Naive thymus-derived CD4-positive, alpha-beta T cell (primary cell): ENCODE measurements at places on chromosomes 5 and 9. TPM values are rescaled to one million over a fixed set of nuclear protein-coding genes. Genes with fewer than 3 reads are reported as not detected.

DNA sequence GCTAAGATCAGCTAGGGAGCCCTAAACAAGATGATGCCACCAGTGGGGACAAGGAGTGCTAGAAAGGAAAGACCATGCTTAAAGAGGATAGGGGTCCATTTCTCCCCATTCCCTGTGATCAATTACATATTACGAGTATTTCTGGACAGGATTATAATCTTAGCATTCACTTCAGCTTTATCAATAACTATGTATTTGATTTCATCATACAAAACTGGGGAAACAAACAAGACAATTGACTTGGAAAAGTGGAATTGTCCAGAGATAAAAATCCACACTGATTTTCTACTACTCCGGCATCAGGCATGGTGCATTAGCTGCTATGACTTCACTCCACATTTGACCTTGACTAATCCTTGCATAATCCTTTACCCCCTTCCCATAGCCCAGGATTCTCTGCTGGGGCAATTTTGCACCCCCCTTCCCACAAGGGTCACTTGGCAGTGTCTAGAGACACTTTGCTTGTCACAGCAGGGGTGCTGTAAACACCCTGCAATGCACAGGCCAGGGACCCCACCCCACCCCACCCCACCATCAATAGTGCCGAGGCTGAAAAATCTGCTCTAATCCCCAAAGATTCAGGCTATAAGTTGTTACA is 29.9 kb upstream of the UBE2QL1 start:
- H3K4me3 ChIP-seq = no peak overlapping the region
- H3K36me3 ChIP-seq = no peaks in the 10 kb centered on the region
- H3K27me3 ChIP-seq = no peaks in the 10 kb centered on the region
- no peak for DNase-seq
- H3K27ac ChIP-seq = no peak overlapping the region

DNA sequence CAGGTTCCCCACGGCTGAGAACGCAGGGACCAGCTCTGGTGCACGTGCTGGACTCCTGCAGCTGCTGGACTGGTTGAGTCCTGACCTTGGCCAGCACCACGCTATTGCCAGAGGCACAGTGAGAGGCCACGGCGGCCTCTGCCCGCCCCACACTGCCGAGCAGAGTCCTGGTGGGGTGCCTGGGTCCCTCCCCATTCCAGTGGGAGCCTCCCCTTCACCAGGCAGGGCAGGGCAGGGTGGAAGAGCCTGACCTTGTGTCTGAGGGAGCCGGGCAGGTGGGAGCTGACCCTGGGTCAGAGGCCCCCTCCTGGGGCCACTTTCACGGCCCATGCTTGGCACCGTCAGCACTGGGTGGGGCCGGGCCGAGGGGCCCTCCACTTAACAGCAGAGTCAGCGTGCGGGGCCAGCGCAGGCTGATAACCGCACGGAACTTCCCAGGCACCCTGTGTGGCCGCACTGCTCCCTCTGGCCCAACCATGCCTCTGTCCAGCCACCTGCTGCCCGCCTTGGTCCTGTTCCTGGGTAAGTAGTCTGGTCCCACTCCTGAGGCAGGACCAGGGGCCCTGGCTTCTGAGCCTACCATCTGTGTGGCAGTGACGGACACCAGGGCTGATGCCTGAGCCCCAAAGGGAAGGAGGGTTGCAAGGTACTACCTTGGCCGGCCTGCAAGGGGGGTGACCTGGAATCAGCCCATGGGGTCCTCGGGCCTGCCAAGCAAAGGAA is at the start of gene MAMDC4:
MAMDC4 (plus strand) TSS at position 406 of the 723 bp plus-strand sequence; CDS start at position 477, 71 bp downstream.
- H3K4me3 ChIP-seq = no peak within 1 kb of the TSS
- peaks cover 15% of the 10 kb centered on the region for H3K4me1 ChIP-seq
- H3K27me3 ChIP-seq = no peaks in the 10 kb centered on the region
- peaks cover 12% of the 10 kb centered on the region for H3K36me3 ChIP-seq
- no peak for DNase-seq

The TAF1L gene
- total RNA-seq = 0.05 TPM

- no peak for DNase-seq
- no peaks in the 10 kb centered on the region for H3K4me1 ChIP-seq
- H3K27ac ChIP-seq = no peak overlapping the region
- no peaks in the 10 kb centered on the region for H3K27me3 ChIP-seq
- H3K36me3 ChIP-seq = no peaks in the 10 kb centered on the region
- no peak overlapping the region for H3K4me3 ChIP-seq
Observed at GRCh38 chr9:110926828-110927487, 111.3 kb downstream of the LPAR1 start.

DNA sequence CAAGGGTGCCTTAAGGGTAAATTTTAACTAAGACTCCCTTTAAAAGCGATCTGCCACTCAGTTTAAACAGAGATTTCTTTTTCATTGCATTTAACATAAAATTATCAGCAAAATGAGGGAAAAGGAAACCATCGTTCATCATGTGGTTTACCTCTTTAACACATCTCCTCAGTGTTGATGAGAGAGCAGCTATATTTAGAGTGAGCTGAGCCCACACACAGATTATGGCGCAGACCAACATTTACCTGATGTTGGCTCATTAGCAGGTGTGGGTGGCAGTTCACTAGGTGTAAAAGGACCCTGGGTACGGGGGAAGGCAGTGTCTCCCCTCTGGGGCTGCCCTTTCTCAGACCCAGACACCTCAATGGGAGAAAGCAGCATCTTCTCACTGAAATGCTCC is 149.8 kb downstream of the ENTREP1 start:
- H3K27me3 ChIP-seq = no peaks in the 10 kb centered on the region
- H3K36me3 ChIP-seq = no peaks in the 10 kb centered on the region

DNA sequence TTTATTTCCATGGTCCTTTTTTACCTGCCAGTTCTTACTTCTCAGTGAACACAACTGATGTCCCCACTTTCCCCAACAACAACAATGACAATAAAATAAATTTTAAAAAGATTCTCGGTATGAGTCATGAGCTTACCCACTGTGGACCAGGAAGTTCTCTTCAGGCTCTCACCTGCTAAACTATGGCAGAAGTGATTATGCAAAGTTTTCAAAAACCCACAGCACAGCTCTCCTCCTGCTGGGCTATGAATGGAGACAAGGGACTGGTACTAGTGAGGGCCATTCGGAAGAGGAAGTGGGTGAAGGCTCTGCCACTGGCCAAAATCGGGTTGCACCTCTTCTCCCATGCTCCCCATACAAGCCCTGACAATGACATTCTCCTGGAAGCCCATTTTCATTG is 429.4 kb downstream of the PIK3R1 start:
- H3K4me1 ChIP-seq = no peaks in the 10 kb centered on the region
- H3K4me3 ChIP-seq = no peak overlapping the region
- no peak overlapping the region for H3K27ac ChIP-seq
- DNase-seq = no peak
